Activated naive CD8-positive, alpha-beta T cell treated with anti-CD3 and anti-CD28 coated beads, Interleukin-2, amount 10 ng/mL, durations not matched to agents 7 days and 5 days (primary cell): ENCODE measurements at places on chromosomes 1 and 21. TPM values are rescaled to one million over a fixed set of nuclear protein-coding genes. Genes with fewer than 3 reads are reported as not detected.

- peaks cover 2% of the 10 kb centered on the region for H3K27me3 ChIP-seq
- no peak for DNase-seq
- no peak overlapping the region for H3K4me3 ChIP-seq
- H3K27ac ChIP-seq: no peak overlapping the region
Observed at GRCh38 chr1:56222914-56223540, 356.3 kb downstream of the PLPP3 start.

DNA sequence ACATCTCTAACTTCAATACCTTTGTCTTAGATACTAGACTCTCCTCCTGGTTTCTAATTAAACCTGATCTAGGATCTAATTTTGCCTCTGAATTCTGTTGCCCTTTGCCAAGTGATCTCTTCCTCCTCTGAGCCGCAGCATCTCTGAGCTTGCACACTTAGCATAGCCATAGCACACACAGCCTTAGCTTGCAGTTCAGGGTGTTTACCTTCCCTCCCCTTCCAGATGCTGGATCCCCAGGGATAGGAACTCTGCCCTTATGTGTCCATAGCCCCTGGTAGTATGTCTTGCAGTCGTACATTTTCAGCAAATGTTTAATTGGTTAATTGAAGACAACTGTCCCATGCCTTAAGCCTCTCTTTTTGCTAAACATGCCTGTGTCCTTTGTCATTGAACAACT is 30.3 kb downstream of the SELL start:
- H3K4me3 ChIP-seq: peak overlapping the region; percentile 37
- H3K36me3 ChIP-seq: no peaks in the 10 kb centered on the region
- H3K27me3 ChIP-seq: no peaks in the 10 kb centered on the region
- H3K4me1 ChIP-seq: peaks cover 28% of the 10 kb centered on the region

DPT gene
- not detected for total RNA-seq

FCRL5 gene
- 0.33 TPM for total RNA-seq

TPTE gene
- total RNA-seq: not detected

DNA sequence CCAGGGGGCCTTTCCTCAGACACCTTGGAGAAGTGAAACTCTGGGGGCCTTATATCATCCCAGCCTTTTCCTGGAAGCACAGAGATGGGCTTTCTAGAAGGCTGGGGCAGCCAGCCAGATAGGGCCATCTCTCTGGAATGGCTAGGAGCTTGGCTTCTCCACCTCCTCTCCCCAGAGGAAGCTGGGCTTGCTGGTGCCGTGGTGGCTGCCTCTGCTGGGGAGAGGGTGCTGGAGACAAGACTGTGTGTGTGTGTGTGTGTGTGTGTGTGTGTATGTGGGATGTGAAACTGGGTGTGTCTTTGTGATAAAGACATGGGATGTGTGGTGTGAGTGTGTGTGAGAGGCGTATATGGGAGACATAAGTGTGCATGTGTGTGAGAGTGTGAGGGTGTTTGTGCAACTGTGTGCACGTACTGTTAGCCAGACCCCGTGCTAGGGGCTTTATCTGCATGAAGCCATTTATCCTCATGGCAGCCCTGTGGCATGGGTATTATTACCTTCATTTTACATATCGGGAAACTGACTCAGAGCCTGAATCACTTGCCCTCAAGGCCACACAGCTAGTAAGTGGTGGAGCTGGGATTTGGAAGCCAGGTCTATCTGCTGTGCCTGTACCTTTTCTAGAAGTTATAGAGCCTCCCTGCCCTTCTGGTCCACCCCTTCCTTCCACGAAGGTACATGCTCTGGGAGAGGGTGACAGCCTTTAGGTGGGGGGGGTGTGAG is 44.2 kb downstream of the PTPRU start:
- no peak for DNase-seq
- H3K4me1 ChIP-seq: peaks cover 4% of the 10 kb centered on the region
- H3K36me3 ChIP-seq: no peaks in the 10 kb centered on the region
- no peak overlapping the region for H3K4me3 ChIP-seq
- H3K27ac ChIP-seq: no peak overlapping the region
- H3K27me3 ChIP-seq: peaks cover 2% of the 10 kb centered on the region

DNA sequence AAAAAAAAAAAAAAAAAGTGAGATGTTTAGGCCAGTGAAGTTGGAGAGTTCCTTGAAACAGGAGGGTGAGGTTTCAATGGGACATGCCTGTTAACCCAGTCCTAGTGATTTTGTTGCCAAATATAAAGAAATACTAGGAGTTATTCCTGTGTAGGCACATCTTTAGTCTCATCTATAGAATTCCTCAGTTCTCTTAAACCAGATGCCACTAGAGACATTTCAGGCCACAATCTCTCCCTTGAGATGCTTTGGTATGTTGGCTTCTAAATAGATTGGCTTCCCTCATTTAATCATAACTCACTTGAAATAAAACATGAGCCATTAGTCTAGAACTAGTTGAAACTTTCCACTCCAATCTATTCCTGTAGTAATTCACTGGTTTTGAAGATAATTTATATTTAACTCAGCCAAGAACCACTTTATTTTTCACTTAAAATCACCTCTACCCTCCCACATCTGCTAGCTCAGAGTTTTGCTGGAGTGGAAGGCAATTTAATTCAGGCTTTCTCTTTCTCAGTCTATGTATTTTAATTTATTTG is 29.8 kb downstream of the GPR137B start:
- no peaks in the 10 kb centered on the region for H3K27me3 ChIP-seq
- no peak for DNase-seq
- H3K4me1 ChIP-seq: no peaks in the 10 kb centered on the region
- H3K27ac ChIP-seq: no peak overlapping the region
- no peaks in the 10 kb centered on the region for H3K36me3 ChIP-seq
- no peak overlapping the region for H3K4me3 ChIP-seq

- H3K36me3 ChIP-seq: no peaks in the 10 kb centered on the region
- H3K27ac ChIP-seq: no peak overlapping the region
- no peaks in the 10 kb centered on the region for H3K4me1 ChIP-seq
- no peak overlapping the region for H3K4me3 ChIP-seq
- DNase-seq: peak; percentile 52
- H3K27me3 ChIP-seq: no peaks in the 10 kb centered on the region
Observed at GRCh38 chr21:27700974-27701614, 734.2 kb upstream of the ADAMTS5 start.

DNA sequence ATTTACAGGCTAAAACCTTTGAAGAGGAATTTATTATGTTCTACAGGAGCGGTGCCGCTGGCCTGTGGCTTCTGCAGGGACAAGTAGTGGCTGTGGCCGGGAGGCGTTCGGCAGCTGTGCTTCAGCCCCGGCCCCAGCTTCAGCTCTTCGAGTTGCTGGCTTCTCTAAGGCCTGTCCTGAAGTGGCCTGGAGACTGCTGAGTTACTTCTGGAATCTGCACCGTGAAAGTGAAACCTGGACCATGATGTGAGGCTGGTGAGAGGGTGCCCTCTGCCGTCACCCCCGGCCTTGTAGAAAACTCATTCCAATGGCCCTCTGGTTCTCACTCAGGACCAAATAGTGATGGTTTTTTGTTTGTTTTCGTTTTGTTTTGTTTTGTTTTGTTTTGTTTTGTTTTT is 48.1 kb downstream of the PRKCZ start:
- H3K36me3 ChIP-seq: peaks cover 5% of the 10 kb centered on the region
- no peak overlapping the region for H3K27ac ChIP-seq
- no peaks in the 10 kb centered on the region for H3K27me3 ChIP-seq

DNA sequence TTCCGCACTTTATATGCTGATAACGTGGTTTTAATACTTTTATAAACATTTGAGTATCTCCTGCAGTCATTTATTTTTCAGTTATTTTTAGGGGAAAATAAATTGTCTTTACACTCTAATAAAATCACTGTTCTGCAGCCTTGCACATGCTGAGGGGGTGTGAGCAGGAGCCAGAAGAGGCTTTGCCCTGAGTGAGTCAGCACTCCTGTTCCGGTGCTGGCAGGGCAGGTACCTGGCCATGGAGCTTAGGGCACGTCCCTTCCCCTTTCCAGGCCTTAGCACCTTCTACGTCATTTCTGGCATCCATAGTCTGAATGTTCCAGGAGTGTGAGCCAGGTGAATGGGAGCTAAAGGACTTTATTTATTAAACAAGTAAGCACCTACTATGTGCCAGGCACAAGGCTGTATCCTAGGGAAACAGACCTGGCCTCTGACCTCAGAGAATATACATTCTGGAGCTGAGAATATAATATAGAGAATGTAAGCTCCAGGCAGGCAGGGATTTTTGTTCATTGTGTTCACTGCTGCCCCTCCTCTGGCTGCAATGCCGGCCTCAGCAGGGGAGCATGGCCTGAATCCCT is 402.9 kb downstream of the PTPRU start:
- peaks cover 8% of the 10 kb centered on the region for H3K27me3 ChIP-seq
- H3K27ac ChIP-seq: no peak overlapping the region
- no peak for DNase-seq
- no peaks in the 10 kb centered on the region for H3K4me1 ChIP-seq
- no peaks in the 10 kb centered on the region for H3K36me3 ChIP-seq

- no peaks in the 10 kb centered on the region for H3K36me3 ChIP-seq
- H3K4me3 ChIP-seq: no peak overlapping the region
- DNase-seq: no peak
- peaks cover 11% of the 10 kb centered on the region for H3K27me3 ChIP-seq
- H3K4me1 ChIP-seq: no peaks in the 10 kb centered on the region
Observed at GRCh38 chr1:92749024-92749634, 35.8 kb downstream of the EVI5 start.

DNAI4 gene
- 4.2 TPM for total RNA-seq
